Right forelimb (tissue), 1 donor: ENCODE measurements at places on chromosomes 5 and 9.
A peak's percentile ranks its signal among the peaks of the same experiment; 100 is the strongest.

DNA sequence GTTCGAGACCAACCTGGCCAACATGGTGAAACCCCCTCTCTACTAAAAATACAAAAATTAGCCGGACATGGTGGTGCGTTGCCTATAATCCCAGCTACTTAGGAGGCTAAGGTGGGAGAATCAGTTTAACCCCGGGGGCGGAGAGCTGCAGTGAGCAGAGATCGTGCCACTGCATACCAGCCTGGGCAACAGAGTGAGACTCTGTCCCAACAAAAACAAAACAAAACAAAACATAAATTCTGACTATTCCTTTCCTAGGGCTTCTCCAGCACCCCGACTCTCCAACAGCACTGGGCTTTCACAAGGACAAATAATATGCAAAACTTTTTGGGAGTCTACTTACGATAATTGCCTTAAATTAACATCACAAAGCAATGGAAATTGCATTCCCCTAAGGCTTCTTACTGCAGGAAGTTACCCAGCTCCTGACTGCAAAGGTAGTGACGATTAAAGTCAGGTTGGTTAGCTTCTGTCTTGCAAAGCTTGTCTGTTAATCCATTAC is 15.9 kb upstream of the CDKN2AIPNL start:
- no peak for DNase-seq

DNA sequence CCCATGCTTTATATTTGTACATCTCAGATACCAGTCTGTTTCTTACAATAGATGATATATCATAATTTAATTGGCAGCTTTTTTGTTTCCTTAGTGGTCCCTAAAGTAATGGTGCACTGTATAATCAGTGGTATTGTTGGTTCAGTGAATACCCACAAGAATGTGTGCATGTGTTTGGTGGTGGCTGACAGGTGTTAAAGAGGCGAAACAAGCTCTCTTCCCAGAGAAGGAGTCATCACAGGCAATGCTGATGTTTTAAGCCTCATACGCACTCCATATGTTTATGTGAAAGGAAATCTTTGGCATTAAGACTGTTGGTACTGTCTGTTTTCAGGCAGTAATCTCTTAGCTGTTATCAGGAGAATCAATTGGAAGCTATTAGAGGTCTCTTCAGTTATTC is 49.2 kb upstream of the KIAA1958 start:
- no peak for DNase-seq

DNA sequence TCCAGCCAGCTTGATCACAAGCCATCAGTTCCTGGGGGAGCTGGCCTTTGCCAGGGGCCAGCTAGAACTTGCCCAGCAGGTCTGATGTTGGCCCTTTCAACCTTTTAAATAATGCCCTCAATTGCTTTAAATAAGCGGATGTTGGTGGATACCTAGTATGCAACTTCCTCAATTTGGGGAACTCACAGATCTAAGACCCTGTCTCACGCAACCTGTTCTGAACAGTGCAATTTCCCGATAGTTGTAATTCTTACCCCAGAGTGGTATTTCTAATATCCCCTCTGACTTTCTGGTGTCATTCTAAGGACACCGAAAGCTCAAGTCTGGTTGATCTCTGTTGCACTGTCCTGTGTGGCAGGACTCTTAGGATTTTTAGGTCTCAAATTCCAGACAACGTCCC is 23.1 kb downstream of the GALNT12 start:
- DNase-seq, result no peak

GRCh38 chr5:59745415-59745863 is 148.1 kb downstream of the PDE4D start:
- no peak for DNase-seq

- DNase-seq, result no peak
Measured at GRCh38 chr5:56564541-56565282, 250.6 kb upstream of the MAP3K1 start.

- DNase-seq, result peak; percentile 2
Measured at GRCh38 chr5:133401731-133402347, 210.5 kb downstream of the FSTL4 start.

- DNase-seq, result no peak
Measured at GRCh38 chr5:37495668-37496347, 116.7 kb downstream of the WDR70 start.

DNA sequence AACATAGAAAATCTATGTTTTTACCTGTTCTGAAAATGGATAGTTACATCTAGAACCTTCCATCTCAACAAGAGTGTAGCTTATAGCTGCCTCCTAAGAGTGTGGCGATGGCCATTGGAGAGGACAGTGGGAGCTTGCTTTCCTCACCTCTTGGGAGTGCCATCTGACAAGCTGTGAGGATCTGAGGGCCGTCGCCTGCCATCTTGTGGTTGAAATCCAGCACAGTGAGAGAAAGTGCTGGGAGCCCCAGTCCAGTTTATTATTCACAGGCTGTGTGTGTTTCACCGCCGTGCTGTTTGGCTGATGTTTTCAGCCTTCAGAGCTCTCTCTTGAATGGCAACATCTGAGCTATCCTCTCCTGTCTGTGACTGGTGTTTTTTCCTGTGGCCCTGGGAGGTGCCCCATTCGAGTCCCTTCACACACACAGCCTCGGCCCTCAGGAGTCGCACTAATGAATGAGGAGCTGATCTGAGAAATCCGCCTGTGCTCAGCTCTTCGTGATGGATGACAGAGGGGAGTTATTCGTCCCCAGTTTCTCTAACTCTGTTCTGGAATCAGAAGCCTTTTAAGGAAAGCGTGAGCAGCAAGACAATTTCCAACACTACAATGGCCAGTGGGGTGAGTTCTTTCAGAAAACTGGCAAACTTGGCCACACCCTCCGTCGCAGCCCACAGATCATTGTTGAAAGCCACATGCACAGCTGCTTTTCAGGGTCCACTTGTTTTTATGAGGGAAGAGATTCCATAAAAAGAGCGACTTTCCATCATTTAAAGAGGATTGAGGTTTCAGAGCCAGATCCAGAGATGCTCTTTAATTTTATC is 170.3 kb downstream of the PDZD2 start:
- DNase-seq, result peak; percentile 80

DNA sequence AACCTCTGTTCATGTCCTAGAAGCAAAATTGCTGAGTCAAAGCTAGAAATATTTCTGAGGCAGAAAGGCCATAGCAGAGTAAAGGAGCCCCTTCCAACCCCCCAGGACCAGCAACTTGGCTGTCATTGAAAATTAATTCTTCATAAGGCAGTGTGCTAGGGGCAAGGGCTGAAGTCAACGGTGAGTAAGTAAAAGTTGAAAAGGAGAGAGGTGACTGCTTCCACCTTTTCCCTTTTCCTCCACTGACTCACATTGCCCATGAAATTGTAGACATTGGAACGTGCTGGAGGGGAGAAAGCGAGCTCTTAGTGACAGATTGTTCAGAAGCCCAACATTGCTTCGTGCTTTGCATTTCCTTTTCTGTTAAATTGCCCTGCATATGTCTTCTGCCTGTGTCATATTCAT is 19.1 kb downstream of the GLRA1 start:
- no peak for DNase-seq

GRCh38 chr5:130335117-130335516 is 430.9 kb downstream of the CHSY3 start:
- DNase-seq, result no peak

DNA sequence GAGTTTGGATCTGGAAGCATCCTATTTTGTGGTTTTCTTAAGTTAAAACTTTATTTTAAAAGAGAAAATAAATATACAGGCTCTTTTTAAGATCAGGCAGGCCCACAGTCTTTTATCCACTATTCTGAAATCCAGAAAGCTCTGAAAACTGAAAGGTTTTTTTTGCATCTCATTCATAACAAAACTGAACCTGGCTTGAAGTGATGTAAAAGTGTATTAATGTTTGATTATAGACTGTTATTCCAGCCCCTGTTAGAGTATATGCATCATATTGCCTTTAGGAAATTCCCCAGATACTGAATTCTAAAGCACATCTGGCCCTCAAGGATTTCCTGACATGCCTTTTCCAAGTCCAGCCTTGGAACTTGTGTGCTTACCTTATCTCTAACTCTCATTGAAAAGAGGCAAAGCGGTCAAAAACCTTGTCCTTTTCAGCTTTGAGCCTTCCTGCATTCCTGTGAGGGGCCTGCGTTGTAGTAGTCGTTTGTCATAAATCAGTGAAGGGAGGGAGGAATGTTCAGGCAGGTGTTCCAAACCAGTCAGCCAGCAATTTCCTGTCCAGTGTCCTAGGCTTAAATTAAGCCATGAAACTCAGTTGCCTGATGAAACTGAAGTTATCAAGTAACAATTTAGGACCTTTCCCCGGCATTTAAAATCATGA is 110.4 kb downstream of the TLE4 start:
- no peak for DNase-seq

GRCh38 chr5:99320436-99320835 is 391.6 kb upstream of the CHD1 start:
- DNase-seq, result no peak

GRCh38 chr5:1103093-1103492 is 8.8 kb downstream of the SLC12A7 start:
- DNase-seq, result no peak

- DNase-seq, result no peak
Measured at GRCh38 chr5:175746851-175747250, 89.0 kb downstream of the HRH2 start.

- no peak for DNase-seq
Measured at GRCh38 chr5:131997026-131997726, 14.3 kb downstream of the ACSL6 start.

- no peak for DNase-seq
Measured at GRCh38 chr9:76486151-76486550, 27.2 kb downstream of the GCNT1 start.

DNA sequence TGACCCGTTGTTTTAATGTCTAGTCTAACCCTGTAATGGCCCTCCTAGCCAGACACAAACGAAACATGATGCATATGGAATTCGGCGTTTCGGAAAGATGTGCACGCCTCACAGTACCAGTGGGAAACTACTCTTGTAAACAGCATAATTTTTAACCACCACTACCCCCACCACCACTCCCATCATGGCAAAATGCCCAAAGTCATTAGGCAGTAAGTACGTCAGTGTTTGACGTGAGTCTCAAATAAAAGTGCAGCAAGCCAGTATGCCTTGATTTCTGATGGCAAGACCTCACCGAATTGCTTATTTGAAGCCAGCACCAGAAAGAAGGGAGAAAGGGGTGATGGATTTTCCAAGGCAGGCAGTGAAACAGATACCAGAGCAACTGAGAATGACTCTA is 71.4 kb downstream of the ADRB2 start:
- DNase-seq, result no peak

DNA sequence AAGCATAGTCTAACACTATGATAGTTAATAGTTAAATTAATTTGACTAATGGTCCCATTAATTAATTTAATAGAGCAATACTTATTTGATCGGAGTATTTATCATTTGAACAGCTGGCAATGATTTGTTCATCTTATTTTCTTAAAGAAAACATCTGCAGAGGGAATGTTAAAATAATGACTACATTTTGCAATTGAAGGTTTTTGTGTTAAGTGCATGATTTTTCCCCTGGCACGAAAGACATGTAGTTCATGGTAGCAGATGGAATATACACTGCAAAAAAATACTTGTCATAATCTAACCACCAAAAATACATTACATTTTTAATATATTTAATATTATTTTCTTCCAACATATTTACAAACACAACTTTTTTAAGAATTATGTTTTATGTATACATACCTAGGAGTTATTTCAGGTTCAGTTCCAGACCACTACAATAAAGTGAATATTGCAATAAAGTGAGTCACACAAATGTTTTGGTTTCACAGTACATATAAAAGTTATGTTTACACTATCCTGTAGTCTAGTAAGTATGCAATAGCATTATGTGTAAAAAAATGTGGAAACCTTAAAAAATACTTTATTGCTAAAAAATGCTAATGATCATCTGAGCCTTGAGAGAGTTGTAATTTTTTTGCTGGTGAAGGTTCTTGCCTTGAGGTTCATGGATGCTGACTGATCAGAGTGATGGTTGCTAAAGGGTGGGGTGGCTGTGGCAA is 292.6 kb upstream of the DAB2 start:
- no peak for DNase-seq

DNA sequence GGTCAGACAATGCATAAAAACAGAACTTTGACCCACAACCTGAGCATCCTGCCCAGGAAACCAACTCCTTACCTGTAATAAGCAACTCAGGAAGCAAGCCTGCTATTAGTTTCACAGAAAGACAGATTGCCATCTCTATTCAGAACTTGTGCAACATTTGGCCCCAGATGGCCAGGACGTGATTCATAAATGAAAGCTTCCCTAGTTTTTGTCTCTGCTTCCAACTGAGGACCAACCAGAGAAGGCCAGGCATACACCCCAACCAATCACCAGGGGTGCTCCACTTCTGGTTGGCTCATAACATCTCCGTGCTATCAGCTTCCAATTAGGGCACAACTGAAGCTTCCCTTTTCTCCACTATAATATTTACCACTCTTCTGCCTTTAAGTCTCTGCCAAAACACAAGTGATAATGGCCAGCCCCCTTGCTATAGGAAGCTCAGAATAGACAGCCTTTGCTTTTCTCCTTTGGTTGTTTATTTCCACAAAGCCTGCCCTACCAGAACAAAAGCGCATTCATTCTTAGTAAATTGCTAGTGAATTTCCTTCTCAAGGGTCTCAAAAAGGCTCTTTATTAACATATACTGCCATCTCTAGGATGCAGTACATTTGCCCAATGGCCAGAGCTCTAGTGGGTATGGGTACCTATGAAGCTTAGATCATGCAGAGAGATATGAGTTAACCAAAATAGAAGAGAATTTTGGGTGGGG is 289.7 kb upstream of the DAP start:
- no peak for DNase-seq

- DNase-seq, result no peak
Measured at GRCh38 chr9:126207256-126207655, 119.4 kb upstream of the MVB12B start.

DNA sequence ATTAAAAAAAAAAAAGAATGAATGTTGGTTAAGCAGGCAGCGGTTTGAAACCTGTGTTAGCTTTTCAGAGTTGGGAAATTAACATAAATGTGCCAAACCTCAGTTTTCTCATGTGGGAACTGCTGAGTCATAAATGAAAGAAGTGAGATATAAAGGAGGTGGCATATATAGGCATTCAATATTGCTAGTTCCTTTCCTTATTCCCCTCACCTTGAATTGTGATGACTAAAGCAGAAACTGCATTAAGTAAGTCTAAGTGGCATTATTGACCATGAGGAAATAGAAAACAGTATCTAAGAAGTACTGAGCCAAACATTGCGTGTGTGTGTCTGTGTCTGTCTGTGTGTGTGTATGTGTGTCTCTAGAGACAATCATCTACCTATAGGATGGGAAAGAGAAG is 691.2 kb downstream of the TLR4 start:
- DNase-seq, result no peak

- DNase-seq, result no peak
Measured at GRCh38 chr5:64156261-64156660, 9.4 kb upstream of the RNF180 start.

DNA sequence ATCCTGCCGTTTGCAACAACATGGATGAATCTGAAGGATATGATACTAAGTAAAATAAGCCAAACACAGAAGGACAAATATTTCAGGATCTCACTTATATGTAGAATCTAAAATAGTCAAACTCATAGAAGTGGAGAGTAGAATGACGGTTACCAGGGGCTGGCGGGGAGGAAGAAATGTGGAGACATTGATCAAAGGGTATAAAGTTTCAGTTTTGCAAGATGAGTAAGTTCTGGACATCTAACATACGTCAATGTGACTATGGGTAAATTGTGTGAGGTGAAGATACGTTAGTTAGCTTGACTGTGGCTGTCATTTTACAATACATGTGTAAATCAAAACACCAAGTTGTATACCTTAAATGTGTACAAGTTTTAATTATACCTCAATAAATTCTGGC is 200.3 kb downstream of the SNX18 start:
- no peak for DNase-seq

GRCh38 chr9:113462781-113463286 is 693 bp upstream of the RGS3 start:
- DNase-seq, result no peak
